NCI-H187 treated with DMSO at 0.1 percent for 48 hours (cell line): ENCODE measurements at places on chromosomes 3 and 15.

DNA sequence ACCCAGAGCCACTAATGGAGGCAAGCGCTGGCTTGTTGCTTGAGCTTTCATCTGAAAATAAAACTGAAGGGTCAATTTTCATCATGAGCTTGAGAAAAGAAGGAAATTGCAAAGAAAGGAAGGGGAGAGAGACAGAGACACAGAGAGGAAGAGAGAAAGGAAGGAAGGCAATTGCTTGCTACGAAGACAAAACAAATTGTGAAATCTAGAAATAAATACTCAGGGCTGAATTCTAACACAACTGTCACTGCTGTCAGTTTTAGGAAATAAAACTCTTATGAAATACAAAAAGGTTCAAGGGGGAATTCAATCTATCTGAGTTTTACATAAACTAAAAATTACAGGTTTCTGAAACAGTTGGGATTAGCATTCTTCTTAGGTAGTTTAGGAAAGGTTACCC, 36.7 kb downstream of the FOXP1 start:
- no peak for DNase-seq

GRCh38 chr15:69478259-69478781, 25.7 kb downstream of the RPLP1 start:
- no peak for DNase-seq

DNA sequence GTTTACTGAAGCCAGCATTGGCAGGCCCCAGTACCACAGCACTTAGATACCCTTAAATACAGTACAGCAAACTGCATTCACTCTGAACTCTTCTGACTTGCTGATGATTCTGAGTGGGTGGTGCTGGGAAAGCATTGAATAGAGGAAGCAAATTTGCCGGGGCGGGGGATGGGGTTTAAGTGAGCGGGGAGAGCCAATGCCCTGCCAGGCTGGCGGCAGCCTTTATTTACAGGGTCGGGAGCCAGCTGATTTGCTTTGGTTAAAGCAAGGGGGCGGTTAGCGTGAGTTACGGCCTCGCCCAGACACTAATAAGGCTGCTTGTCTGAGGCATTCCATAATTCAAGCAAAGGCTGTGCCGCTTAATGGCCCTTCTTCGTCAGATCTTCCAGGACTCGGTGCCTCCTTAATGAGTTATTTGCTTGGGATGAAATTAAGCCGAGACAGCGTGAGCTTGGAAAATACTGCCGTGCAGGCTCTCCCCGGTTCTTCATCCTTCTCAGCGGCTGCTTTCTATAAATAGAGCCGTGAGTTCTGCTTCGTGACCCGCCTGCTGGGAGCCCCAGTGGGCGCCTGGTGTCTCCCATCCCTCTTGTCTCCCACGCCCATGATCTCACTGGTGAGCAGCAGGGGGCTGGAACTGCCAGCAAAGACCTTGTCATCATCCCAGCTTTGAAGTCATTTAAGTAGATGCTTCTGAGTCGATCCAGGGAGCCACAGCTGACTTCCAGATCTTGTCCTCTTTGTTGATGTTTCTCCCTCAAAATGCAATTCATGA, 25.8 kb downstream of the SPSB4 start:
- no peak for DNase-seq

GRCh38 chr3:126685021-126685420, 19.0 kb upstream of the CHCHD6 start:
- DNase-seq: no peak

DNA sequence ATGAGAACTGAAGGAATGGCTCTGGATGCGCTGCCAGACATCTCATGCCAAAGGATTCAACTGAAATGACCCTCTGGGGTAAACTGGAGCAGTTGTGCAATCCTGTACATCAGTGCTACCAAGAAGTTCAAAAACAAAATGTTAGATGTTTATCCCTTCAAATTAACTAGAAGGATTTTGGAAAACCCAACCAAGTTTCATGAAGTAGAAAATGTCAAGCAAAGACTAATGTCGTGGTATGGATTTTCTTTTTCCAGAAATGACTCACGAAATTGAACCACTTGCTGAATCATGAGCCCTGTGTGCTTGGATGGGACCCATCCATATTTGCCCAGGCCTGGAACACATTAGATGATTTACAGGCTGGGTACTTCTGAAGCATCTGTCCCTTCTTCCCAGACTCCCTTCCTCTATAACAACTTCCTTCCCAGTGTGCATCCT, 101.6 kb downstream of the LRTM1 start:
- DNase-seq: no peak

DNA sequence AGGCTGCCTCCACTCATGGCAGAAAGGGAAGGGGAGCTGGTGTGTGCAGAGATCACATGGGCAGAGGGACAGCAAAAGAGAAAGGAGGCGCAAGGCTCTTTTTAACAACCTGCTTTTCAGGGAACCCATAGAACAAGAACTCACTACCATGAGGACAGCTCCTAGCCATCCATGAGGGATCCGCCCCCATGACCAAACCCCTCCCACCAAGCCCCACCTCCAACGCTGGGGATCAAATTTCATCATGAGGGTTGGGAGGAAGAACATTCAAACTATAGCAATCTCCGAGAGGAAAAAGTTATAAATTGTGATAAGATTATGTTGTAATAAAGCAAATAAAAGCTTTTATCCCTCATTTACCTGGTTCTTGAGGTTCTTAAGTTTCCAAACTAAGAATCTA, 84.7 kb upstream of the LMCD1 start:
- DNase-seq: no peak

DNA sequence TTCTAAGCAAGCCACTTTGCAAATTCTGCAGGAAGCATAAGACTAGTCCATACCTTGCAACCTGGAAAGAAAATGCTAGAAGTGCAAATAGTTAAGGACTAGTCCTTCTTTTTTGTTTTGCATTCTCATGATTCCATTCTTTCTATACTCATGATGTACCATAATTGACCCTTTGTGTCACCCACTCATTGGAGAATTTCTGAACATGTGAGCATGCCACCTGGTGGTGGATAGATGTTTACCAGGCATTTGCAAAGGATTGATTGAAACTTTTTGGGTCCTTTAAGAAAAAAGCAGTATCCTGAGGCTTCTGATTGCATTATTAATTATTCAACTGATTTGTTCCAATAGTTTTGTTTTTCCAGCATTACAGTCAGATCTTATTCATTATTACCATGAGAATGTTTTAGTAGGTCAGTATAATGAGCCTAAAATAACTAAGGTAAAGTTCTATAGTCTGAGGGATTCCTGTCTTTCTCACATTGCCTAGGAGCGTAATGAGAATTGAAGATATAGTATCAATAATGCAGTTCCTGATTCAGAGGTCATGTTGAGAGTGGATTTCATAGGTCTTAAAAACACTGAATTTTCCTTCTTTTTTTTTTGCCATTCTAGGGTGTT, 20.2 kb upstream of the DIPK2A start:
- DNase-seq: no peak

DNA sequence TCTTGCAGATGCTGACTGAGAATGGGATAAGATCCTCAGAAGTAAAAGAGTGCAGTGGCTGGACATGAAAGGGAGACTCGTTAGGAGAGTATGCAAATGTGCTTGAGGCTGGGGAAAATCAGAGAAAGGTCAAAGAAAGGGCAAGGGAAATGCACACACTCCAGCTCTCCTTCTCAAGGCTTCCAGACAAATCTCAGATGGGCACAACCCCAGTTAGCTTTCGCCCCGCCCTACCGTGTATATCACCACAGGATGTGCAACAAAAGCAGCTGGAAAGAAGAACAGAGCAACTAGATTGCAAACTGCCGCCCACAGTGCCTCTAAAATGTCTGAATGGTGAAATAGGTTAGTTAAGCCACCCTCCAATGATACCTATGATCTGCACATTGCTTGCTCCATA, 63.9 kb downstream of the CERS3 start:
- no peak for DNase-seq

- DNase-seq: no peak
Observed at GRCh38 chr3:23640471-23641146, 165.1 kb upstream of the UBE2E1 start.

DNA sequence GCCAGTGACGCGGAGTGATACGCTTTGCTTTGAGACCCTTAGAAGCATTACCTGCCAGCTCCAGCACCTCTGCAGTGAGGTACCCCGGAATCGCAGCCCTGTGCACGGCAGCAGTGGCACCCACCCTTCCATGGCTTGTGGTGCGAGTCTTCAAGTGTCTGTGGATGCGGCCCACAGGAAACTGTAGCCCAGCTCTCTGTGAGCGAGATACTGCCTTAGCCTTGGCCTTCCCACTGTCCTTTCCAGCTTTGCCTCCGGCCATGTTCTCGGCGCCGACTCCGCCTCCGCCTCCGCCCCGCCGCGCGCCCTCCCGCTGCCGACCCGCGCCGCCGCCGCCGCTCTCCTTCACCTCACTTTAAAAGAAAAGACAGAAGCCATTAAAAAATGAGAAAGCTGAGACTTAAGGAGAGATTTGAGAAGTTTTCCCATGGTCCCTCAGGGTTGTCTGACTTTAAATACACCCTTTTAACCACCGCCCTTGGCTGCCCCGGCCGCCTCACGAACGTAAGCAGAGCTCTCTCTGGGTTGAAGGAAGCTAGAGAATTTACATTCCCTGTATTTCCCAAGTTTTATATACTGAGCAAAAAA, 78.5 kb upstream of the FAM174B start:
- DNase-seq: no peak

GRCh38 chr3:183987000-183987600, 30.6 kb downstream of the ABCC5 start:
- DNase-seq: no peak

DNA sequence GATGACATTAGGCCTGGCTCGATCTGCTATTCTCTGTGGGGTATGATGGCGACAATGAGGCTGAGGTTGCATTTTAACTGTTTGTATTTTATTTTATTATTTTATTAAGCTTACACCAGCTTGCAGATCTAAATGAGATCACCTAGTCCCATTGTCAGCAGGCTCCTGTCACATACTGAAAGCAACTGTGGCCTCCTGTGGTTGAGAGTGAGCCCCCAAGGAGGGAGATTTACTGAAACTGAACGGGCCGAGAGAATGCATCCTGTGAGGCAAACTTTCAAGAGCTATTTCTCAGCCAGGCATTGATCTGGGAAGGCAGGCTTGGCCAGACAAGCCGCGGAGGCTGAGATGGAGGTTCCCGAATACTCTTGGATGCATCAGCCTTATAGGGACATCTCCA, 210.4 kb upstream of the ARRDC4 start:
- DNase-seq: no peak
